ENCODE measurements at places on chromosomes 11 and 22.

GRCh38 chr11:109112821-109113280 is 309.1 kb upstream of the C11orf87 start:
- no peak for DNase-seq

DNA sequence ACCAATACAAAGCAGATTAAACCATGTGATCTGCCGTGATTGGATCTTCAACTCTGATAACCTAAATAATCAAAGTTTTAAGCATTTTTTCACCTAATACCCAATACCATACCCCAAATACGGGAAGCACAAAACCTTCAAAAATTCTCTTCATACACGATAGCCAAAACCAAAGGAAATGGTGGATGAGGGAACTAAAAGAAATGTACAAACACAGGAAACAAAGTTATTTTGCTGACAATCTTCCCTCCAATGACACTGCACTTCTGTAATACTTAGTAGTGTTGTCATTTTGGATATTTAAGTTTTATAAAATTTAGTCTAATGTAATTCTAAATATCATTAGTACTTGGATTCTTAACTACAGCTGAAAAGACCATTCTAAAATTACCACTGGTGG is 27.0 kb downstream of the CSTF3 start:
- no peak for DNase-seq

DNA sequence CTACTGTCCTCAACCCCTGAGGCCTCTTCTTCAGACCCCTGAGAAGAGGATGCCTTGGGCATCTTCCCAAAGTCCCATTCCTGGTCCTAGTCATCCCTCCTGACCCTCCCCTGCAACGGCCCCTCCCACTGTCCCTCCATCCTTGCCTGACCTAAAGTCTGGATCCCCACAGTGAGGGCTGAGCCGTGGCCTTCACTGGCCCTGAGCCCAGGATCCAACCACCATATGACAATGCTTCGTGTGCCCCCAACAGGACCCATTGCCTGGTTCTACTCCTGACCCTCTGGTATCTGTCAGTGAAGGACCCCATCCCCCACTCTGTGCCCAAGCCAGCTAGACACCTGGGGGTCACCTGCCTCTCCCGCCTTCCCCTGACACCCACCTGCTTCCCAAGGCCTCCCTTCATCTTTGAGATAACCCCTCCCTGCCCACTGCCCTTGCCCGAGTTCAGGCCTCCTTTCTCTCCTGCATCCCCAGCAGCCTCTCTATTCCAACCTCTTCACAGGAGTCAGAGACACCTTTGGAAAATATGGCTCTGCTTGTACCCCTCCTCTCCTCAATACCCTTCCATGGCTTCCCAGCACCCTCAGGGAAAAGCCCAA is 48.0 kb downstream of the LRRC32 start:
- DNase-seq: no peak

GRCh38 chr11:16787035-16787742 is 48.7 kb downstream of the C11orf58 start:
- DNase-seq: no peak

- no peak for DNase-seq
These were observed 435.4 kb downstream of the TMEM135 start for GRCh38 chr11:87473174-87473573.

- DNase-seq: no peak
These were observed 63.3 kb downstream of the GRIK4 start for GRCh38 chr11:120574876-120575275.

DNA sequence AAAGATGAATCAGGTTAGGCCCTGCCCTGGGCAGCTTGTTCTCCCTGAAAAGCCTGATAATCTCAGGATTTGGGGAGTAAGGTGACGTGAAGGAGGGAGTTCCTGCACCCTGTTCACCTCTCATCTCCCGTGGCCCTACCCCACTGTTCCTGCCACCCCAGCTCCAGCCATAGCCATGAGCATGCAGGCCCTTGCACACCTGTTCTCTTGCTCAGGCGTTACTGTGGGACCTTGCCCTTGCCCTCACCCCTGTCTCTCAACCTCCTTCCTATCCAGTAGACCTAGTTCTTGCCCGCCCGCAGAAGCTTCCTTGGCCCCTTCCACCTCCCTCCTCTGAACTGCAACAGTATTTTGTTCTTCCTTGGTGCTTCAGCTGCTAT is 15.0 kb downstream of the TSKU start:
- peak; percentile 2 for DNase-seq

DNA sequence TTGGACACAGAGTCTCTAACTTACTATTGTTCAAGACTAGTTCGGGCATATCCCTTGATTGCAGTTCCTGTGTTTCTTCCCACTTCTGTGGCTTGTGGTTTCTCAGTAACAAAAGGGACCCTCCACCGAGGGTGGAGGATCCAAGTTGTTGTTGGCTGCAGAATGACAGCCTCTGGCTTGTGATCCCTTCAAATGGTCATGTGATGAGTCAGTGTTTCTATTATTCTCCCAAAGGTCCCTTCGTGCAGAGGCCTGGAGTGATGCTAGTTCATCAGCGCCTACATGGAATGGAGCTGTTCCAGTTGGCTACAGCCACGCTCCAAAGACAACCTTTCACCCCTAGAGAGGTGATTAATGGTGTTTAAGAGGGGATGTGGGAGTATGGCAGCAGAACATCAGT is 2.6 kb upstream of the VWCE start:
- no peak for DNase-seq

GRCh38 chr11:105622016-105622415 is 12.1 kb downstream of the GRIA4 start:
- DNase-seq: no peak

DNA sequence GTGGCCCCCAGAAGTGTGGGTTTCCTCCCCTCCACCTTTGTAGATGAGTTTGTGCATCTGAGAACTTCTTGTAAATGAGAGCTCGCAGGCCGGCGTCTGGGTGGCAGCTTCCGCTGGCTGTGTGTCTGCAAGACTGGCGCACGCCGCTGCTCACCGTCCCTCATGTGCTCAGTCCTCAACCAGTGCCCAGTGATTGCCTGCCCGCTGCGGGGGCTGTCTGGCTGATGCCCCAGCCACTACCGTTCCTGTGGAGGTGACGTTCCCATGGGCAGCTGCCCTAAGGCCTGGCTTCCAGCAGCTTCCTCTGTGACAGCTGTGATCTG is 8.8 kb downstream of the TBX1 start:
- DNase-seq: no peak

DNA sequence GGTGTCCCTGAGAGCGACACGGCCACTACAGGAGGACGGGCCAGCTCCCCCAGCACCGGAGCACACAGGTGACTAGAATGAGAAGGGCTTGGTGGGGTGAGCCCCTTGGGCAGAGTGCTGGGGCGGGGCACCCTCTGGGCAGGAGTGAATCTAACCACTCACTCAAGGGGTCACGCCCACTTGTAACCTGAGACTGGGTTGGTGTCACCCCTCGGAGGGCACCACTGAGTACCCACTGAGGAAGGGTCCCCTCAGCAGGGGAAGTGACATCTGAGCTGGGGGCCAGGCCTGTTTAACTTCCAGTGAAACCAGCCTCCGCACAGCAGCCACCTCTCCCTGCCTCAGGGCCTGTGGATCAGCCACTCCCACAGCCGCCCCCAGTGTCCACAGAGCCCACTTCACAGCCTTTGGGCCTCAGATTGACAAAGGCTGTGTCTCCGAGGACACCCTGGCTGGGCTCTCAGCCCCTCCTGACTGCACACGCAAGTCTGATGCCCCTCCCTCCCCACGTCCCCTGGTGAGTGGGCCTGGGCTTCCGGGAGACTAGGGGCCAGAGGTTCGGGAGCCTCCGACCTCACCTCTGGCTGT is 5.6 kb downstream of the GATD1 start:
- no peak for DNase-seq

GRCh38 chr11:118883368-118884071 is at the start of gene CXCR5:
CXCR5 (plus strand) TSS chr11:118883892; CDS start chr11:118883942, 50 bp downstream.
- DNase-seq: no peak

- no peak for DNase-seq
These were observed 179.6 kb upstream of the ISX start for GRCh38 chr22:34886391-34886790.

DNA sequence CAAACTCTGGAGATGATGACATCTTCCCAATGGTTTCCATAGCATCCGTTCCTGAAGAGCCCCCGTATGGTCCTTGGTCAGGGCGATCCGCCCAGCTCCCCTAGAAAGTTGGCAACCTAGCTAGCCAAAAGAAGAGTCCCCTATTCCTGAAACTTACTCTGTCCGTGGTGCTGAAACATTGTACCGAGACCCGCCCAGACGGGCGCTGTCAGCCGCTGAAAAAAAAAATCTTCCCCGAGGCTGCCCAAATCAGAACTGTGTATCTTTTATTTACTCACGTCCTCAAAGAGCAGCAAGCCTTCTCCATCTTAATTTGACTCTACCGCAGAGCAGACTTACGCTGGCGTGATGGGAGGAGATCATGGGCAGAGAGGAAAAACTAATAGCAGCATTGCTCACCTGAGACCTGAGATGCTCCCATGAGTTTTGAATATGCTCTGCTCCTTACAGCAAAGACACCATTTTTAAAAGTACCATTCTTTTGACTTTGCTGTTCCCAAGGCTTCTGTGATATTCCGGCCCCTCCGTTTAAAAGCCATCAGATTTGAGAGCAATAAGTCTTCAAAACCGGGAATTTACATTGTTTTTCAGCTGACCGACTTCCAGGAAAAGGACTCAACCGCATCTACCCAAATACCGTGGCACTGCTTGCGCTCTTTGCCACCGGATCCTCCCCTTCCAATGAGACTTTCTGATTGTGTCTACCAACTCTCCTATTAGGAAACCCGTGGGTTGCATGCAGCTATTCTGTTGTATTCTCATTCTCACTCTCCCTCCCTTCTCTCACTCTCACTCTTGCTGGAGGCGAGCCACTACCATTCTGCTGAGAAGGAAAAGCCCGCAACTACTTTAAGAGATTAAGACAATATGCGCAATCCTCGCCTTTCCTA is at the start of gene SLC17A6:
Gene SLC17A6, plus strand, starts transcription at position 786 of the 890 bp plus-strand sequence. CDS start 153 bp downstream, outside the sequence.
- DNase-seq: peak; percentile 66

DNA sequence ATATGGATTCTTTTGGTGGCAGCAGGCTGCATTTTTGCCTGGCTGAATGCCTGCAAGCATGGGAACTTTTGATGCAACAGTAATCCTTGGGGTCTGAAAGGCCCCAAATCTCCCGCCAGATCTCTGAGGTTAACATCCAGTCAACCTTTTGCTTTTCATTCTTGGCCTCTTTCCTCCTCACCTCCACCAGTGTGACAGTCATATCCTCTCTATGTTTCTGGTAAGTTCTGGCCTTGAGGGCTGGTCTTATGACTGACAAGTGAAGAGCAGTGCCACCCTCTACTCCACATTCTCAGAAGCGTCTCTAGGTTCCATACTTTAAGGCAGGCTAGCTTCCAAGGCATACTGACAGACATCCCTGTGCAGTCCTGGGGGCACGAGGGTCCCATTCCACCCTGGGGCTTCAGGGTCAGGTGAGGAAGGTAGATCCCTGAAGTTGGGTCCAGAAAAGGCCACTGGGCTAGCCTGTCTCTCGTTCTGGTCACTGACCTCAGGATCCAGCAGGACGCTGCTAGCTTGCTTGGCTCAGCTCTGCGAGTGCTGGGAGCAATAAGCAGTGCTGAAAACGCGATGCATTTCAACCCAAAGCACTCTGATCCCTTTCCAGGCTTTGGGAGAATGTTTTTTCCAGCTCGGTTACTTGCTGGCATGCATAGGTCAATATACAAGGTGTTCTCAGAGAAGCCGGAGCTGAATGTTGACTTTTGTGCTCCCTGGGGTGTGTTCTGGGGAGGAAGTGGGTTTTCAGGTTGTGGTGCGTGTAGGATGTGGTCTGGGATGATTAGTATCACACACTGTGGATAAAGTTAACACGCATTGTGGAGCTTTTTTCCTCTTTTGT is 75.2 kb downstream of the PTPRJ start:
- DNase-seq: peak; percentile 20

GRCh38 chr11:44205836-44206235 is 104.1 kb downstream of the ALX4 start:
- no peak for DNase-seq

DNA sequence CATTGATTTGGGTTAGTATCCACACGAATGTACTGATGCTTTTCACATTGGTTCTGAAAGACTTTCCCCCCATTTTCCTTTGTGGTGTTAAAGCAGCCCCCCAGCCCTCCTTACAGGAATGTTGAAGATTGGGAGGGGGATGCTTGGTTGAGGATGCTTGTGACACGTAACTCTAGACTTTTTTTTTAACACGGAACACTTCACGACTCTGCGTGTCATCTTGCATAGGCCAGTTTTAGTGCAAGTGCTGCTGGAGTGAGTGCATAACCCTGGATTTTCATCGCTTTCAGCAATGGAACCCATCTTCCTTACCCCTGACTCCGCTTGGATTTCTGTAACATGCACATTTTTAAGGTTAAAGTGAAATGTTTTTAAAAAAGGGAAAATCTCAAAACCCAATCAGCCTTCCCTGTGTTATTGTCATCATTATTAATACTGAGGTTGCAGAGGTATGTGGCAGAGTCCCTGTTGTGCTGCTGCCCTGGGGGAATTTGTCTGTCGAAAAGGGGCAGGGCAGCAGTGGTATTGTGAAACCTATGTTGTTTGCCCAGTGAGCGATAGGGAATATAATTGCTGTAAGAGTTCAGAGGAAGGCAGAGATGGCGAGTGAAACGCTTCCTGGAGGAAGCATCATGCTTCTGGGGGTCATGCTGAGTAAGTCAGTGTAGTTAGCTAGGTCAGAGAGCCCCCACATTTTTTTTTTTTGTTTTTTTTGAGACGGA is 12.1 kb downstream of the CECR2 start:
- DNase-seq: no peak

- DNase-seq: no peak
These were observed 96.1 kb upstream of the CD44 start for GRCh38 chr11:35042913-35043312.

GRCh38 chr11:111372538-111372937 is 6.5 kb downstream of the POU2AF1 start:
- DNase-seq: no peak

- no peak for DNase-seq
These were observed 75.4 kb downstream of the MYEOV start for GRCh38 chr11:69369210-69369825.

GRCh38 chr11:123448823-123449222 is 18.8 kb downstream of the GRAMD1B start:
- DNase-seq: no peak

- peak; percentile 12 for DNase-seq
These were observed 47.9 kb downstream of the ZNF280B start for GRCh38 chr22:22460635-22461034.

GRCh38 chr22:27597703-27598444 is 203.7 kb downstream of the MN1 start:
- DNase-seq: peak; percentile 64

- DNase-seq: no peak
These were observed 20.6 kb upstream of the RAB1B start for GRCh38 chr11:66247801-66248200.

- DNase-seq: no peak
These were observed 167.3 kb downstream of the NTM start for GRCh38 chr11:131537748-131538147.

- no peak for DNase-seq
These were observed 3.2 kb downstream of the CHKA start for GRCh38 chr11:68117853-68118470.

GRCh38 chr22:27835446-27835845 is 33.9 kb upstream of the MN1 start:
- DNase-seq: no peak

GRCh38 chr22:49153921-49154320 is 673.8 kb downstream of the BRD1 start:
- no peak for DNase-seq

GRCh38 chr11:34604911-34605310 is 16.0 kb upstream of the EHF start:
- DNase-seq: no peak

- DNase-seq: no peak
These were observed 85.2 kb upstream of the PPARA start for GRCh38 chr22:46064966-46065666.

GRCh38 chr22:29798318-29798717 is 31.1 kb downstream of the UQCR10 start:
- DNase-seq: no peak

GRCh38 chr11:3207526-3208189 is 11.0 kb downstream of the MRGPRG start:
- no peak for DNase-seq

GRCh38 chr22:19878461-19879245 is 24.0 kb upstream of the GNB1L start:
- DNase-seq: no peak
